A549 treated with GW870086 at 1 μM for 4 hours (cell line): ENCODE measurements at places on chromosomes 3 and 15. TPM values are rescaled to one million over a fixed set of nuclear protein-coding genes. Genes with fewer than 3 reads are reported as not detected.

SPTBN5 gene
- 0.10 to 0.36 TPM (median 0.16 TPM) in 5 replicates for total RNA-seq

UNC13C gene
- total RNA-seq: not detected in 5 replicates

IL16 gene
- 0.21 TPM in 1 of 5 replicates, not detected in the others for total RNA-seq

FBLN2 gene
- 1.6 to 3.4 TPM (median 2.2 TPM) in 5 replicates for total RNA-seq

GABRR3 gene
- total RNA-seq: not detected in 5 replicates

SLC6A20 gene
- total RNA-seq: 0.03 to 0.07 TPM (median 0.04 TPM) in 4 of 5 replicates, not detected in the other

TP53BP1 gene
- 14.6 to 19.8 TPM (median 17.8 TPM) in 5 replicates for total RNA-seq

ERC2 gene
- total RNA-seq: not detected in 5 replicates

PLS1 gene
- 9.1 to 13.0 TPM (median 12.0 TPM) in 5 replicates for total RNA-seq

XYLB gene
- 3.6 to 4.0 TPM (median 3.8 TPM) in 5 replicates for total RNA-seq

PP2D1 gene
- total RNA-seq: not detected in 5 replicates

GABRA5 gene
- total RNA-seq: 78.4 to 116 TPM (median 105 TPM) in 5 replicates

CFAP91 gene
- 0.11 to 0.43 TPM (median 0.31 TPM) in 4 of 5 replicates, not detected in the other for total RNA-seq

TOMM70 gene
- 41.6 to 52.2 TPM (median 49.3 TPM) in 5 replicates for total RNA-seq

IL20RB gene
- total RNA-seq: 0.58 to 1.5 TPM (median 0.93 TPM) in 5 replicates

PPP1R14D gene
- 0.24 to 0.41 TPM in 2 of 5 replicates, not detected in the others for total RNA-seq

IGSF11 gene
- 3.8 to 5.6 TPM (median 4.9 TPM) in 5 replicates for total RNA-seq

ANKDD1A gene
- 1.5 to 1.9 TPM (median 1.7 TPM) in 5 replicates for total RNA-seq
